ENCODE measurements at places on chromosomes 1 and 21.

DNA sequence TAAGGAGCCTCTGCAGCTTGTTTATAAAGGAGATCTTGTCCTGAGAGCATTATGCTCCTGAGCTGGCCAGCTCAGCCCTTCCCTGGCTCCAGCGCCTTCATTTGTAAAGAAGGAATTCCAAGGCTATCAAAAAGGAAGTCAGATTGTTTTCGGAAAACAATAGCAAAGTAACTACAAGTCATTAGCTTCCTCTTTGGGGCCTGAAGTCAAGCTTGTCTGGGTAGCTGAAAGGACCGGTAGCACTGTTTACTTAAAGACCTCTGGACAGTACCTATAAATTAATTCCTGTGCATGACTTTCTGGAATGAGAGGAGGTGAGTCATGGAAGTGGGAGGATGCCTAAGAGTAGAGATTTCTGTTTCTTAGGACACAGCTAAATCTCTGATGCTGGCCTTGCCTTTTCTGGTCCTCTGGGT, 20.7 kb upstream of the GJA5 start:
- DNase-seq, result no peak

DNA sequence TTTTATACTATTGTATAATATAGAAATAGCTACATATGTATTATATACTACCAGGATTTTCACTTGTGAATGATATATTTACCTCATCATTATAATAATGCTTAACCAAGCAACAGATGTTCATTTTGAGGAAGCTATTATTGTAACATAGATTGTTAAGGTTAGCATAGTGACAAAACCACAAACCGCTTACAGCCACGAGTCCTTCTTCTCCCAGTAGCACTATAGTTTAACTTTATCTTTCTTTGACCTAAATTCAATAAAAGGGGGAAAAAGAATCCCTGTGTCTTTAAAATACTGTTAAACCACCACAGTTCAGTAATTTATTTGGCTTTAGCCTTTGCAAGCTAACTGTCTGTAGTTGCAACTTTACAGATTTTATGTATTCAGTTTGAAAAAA, 1039.4 kb upstream of the B3GALT2 start:
- no peak for DNase-seq

DNA sequence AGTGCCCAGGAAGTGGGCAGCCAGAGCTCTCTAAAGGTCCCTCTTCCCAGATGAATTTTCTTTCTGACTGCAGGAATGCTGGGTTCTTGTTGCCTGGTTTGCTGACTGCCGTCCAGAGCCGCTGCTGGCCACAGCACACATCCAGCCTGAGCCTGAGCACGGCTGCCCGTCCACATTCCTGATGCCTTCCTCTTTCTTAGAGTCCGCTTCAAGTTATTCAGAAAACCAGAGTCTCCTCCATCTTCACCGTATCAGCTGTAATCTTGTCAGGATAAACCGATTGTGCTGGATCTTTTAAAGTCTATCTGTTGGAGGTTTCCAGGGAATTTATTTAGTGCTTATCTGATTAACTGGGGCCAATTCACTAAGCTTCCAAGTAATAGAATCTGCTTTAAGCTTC, 84.8 kb upstream of the BCAR3 start:
- DNase-seq, result no peak

GRCh38 chr1:93620841-93621210, 60.8 kb downstream of the BCAR3 start:
- DNase-seq, result no peak

DNA sequence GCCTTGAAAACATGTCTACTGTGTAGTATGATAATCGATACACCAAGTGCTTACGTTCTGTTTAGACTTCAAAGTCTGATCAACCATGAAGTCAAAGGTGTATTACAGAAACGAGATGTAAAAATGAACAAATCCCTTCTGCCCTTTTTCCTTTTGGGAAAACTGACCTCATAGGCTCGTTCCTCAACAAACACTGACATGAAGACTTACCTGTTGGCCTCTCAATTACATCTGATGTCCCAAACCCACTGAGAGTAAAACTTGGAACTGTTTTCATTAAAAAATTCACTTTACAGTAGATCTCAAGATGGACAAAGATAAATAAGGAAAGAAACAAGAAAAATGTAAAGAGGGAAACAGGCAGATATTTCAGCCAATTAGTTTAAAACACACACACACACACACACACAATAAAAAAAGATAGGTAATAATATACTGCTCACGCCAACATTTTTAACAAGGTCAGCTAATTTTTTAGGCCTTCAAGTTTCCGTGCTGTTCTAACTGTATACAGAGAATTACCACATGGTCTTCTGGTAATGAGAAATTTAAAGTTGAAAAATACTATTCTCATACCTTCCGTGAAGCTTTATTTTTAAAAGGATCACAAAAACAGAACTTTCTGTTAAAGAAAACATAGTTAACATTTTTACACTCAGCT, 2.1 kb downstream of the HMGN1 start:
- DNase-seq, result no peak

DNA sequence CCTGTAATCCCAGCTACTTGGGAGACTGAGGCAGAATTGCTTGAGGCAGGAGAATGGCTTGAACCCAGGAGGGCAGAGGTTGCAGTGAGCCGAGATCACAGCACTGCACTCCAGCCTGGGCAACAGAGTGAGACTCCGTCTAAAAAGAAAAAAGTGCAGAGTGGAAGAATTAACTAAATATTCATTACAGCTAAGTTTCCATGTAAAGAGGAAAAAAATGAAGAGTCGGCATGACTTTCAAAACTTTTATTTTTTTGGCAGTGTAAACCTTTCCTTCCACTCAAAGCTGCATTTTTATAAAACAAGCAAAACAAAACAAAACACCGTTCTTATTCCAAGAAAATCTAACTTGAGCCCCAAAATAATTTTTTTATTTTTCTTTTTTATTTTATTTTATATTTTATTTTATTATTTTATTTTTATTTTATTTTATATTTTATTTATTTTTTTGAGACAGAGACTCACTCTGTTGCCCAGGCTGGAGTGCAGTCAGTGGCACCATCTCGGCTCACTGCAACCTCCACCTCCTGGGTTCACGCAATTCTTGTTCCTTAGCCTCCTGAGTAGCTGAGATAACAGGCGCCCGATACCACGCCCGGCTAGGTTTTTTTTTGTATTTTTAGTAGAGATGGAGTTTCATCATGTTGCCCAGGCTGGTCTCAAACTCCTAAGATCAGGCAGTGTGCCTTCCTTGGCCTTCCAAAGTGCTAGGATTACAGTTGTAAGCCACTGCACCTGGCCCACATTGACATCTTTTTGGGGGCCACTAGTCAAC, 62.9 kb downstream of the PACC1 start:
- DNase-seq, result no peak

DNA sequence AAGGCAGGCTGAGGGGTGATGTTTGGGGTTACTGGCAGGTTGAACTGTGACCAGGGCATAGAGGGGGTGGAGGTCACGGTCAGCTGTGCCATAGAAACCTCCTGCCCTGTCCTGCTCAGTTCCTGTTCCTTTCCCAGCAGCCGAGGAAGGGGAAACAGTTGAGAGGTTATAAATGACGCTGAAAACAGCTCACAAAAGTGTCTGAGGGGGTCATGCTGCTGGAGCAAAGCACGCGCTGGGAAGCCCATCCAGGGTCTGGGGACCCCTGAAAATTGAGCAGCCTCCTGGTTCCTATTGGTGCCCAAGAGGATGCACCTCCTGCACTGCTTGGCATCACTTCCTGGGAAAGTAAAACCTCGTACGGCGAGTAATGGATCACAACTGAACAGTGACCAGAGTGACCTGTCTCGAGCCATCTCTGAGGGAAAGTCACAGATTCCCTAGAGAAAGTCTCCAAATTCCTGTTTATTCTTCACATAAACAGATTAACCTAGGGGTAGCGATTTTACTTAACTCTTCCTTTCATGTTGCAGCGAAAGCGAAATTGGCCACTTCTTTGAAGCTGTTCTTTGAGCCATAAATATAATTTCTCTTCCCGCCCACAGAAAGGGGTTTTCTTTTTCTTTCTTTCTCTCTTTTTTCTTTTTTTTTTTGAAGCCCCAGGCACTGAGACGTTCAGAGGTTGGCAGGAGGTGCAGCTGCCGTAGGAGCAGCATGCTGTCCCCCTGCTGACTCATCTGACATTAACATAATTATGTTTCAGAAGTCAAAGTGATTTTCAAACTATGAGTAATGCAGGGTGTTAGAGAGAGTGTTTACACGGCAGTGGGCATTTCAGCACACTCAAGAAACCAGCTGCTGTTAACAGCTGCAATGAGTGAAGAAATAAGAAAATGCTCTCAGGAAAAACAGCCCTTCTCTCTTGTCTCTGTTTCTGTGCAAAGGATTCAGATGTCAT, 41.8 kb upstream of the ATF3 start:
- no peak for DNase-seq
